ENCODE measurements at places on chromosomes 3 and 15. TPM values are rescaled to one million over a fixed set of nuclear protein-coding genes. Genes with fewer than 3 reads are reported as not detected.

DNA sequence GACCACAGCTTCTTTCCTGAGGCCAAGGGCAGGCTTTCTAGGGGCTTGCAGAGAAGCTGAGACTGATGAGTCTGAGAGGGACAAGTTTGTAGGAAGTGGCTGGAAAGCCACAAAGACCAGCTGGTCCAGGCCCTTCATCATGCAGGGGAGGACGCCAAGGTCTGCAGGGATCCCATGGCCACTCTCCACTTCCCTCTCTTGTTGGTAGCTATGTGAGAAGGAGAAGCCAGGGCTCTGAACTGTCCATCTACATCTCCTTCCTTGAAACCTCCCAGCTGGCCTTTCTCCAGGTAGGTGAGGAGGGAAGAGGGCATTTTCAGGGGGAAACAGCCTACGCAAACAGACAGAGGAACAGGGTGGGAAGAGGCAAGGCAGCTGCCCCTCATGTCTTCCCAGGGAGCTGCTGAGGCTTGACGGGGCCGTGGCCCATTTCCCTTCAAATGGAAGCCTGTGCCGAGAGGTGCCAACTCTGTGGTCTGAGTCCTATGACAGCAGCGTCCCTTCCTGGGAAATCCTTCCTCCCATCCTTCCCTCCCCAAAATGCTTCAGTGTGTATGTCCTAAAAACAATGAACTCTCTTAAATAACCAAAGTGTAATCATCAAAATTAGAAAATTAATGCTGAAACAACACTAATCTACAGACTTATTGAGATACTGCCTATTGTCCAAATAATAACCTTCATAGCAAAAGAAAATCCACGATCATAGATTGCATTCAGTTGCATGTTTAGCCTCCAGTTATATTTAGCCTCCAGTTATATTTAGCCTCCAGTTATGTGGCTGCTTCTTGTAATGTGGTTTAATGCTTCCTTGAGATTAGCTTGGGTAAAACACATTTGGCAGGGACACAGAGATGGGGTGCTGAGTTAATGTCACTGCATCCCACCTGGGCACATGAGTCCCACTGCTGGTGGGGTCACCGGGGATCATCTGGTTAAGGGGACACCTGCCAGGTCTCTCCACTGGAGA is 36.0 kb downstream of the GNB5 start:
- no peak for DNase-seq

DNA sequence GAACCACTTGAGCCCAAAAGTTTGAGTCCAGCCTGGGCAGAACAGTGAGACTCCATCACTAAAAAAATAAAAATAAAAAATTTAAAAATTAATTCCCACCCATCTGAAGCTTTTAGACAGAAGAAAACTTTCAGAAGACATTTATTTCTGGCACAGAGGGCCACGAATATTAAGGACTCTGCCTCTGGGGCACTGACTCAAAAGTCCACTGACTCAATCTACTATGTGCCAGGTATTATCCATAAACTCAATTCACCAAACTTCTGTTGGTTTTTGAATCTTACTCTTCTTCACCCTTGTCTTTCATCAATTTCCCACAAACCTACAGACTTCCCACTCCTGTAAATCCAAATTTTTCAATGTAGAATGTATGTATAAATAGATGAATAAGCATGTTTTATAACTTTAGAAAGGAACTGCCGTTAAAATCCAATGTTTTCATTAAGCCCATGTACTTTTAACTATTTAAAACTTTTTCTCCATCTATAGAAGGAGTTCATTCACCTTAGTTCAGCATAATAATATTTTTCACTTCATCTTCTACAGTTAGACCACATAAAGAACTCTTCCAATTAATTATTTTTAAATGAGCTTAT is 19.9 kb downstream of the ATP13A3 start:
- DNase-seq = no peak

- no peak for DNase-seq
These were observed 26.5 kb downstream of the TSPAN3 start for GRCh38 chr15:77044228-77045042.

GRCh38 chr3:151350656-151351055 is 21.3 kb upstream of the P2RY13 start:
- no peak for DNase-seq

DNA sequence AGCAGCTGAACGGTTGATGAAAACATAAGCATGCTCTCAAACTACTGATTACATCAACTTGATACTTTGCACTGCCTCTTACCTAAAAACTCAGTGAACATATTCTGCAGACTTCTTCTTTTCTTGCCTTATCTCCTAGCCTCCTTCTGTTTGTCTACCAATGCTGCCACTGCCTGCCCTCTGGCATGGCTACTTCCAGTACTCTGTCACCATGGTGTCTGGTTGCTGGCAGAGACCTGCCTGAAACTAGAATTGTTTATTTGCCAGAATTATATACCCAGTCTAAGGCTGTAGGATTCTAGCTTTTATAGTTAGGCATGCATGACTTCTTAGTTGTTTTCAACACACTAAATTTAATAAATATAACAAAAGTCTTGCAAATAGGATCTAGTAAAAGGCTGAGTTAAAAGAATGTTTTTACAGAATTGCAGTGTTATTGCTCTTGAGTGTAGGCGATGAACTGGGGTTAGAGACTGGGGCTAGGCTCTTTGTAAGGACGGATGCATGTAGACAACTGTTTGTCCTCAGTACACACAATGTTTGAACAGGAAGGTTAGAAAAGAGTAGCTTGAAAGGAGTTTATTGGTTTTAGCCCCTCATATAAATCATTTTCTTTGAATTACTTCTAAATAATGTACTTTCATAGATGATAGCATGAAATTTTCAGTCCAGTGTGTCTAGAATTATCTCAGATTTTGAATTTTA is 116.3 kb downstream of the KCNAB1 start:
- DNase-seq = no peak

DNA sequence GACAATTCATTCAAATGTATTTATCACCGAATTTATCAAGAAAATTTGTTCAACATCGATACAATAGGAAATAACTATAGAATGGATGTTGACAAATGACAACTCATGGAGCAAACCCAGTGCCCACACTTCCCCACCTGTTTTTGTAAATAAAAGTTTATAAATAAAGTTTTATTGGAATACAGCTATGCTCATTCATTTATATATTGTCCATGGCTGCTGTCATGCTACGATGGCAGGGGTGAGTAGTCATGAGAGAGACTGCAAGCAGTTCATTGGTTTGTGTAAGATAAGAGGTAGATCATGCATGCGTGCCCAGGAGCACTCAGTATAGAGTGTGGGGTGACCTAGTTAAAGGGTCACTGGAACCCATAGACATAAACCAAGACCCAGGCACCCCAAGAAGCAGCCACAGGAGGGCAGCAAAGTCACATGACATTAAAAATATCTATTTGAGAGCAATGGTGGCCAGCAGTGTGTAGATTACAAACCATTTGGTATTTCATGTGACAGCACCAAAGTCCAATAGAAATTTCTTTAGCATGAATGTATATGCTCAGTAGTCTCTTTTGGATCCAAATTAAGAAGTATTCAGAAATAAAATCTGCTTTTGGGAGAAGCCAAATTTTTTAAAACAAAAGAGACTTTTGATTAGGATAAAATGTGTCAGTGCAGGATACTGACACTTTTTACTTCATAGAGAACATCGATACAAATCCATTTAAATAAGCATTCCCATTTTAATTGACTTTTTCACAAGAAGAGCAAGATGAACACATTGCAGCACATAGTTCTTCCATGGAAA is 794.8 kb downstream of the MCTP2 start:
- peak; percentile 79 for DNase-seq

DNA sequence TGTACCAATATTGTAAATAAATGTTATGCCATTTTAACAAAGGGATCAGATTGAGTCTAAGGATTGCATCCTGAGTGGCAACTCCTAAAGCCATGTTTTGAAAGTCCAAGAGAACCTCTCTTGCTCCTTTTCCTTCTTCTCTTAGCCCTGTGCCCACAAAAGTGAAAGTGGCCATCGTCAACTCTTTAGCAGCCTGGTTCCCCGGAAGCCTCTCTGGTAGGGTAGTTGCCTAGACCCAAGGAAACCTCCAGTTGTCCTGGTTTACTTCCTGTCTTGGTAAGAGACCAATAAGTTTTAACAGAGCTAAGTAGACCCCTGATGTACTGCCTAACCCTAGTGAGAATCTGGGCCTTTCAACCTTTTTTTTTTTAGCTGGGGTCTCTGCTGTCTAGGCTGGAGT is 10.2 kb upstream of the ITPKA start:
- DNase-seq = no peak

- no peak for DNase-seq
These were observed 47.1 kb upstream of the LSAMP start for GRCh38 chr3:116492379-116492778.

The OR5K2 gene
- not detected for total RNA-seq

DNA sequence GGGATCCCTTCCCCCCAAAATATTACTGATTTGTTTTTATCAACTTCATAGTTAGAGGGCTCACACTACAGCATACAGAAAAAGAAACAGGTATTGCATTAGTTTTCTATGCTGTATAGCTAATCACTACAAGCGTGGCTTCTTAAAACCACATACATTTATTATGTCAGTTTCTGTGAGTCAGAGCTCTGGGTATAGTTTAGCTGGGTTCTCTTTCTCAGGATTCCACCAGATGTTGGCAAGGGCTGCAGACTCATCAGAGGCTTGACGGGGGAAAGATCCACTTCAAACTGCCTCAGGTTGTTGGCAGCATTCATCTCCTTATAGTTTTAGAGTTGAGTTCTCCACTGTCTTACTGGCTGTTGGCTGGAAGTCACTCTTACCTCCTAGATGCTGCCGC is 328.0 kb downstream of the NLGN1 start:
- DNase-seq = no peak

DNA sequence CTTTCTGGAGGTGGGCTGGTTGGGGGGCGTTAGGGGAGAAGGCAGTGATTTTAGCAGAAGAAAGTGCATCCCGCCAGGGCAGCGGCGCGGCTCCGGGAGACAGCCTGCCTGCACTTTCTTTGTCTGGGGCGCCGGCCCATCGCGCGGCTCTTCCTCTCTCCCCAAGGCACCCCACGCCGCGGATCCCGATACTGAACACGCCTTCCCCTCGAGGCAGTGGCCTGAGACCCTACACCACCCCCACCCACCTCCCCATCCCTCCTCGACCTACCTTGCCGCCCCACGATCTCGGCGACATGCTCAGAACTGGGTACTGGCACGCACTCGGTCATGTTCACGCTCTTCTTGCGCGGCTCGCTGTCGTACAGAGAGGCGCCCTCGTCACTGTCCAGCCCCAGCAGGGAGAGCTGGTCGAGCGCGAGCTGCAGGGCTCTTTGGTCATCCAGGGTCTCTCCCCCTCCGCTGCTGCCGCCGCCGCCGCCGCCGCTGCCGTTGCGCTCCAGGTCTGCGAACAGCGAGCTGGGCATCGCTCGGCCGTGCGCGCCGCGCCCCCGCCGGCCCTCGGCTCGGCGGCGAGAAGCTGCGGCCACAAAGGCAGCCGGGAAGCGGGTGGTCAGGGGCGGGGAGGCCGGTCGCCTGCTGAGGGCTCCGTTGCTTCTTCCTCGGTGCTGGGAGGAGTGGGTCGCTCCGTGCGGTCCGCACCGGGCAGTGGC is 483 bp downstream of the MEX3B start:
- DNase-seq = no peak

DNA sequence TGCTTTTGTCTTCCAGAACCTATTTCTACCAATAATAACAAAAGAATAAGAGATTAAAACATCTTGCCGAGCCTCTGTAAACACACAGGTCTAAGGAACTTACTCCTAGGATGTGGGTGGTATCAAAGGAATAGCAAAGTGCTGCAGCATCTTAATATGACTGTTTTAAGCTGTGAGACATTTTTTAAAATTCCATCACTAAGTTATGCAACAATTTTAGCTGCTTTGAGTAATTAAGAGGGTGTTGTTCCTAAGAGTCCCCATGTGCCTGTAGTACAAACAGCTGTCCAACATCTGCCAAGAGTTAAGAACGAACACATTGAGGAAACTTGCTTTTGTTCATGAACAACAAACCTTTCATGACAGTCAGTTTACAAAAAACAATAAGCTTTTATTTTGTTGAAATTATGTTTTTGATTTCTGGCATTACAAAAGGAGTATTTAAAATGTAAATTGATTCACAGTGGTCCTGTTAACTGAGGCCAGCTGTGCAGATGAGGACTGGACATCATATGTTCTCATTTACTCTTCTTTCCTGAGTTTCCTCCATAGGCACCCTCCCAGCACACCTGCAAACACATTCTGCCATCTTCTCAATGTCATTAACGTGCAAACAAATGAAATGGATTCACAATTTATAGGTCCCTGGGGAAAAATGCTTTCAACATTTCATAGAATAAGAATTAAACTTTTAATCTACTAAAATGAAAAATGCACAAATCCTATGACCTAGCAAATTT is 337.3 kb upstream of the ARHGEF26 start:
- no peak for DNase-seq

GRCh38 chr15:95280711-95281110 is 1049.3 kb downstream of the MCTP2 start:
- DNase-seq = no peak
